Thyroid gland (tissue), 4 donors: ENCODE measurements at places on chromosomes 3 and 15. TPM values are rescaled to one million over a fixed set of nuclear protein-coding genes. Genes with fewer than 3 reads are reported as not detected.

Gene KAT2B
- 59.4 TPM for total RNA-seq

Gene LRRC49
- 16.1 TPM for total RNA-seq

Gene NMNAT3
- 12.6 TPM for total RNA-seq

DNA sequence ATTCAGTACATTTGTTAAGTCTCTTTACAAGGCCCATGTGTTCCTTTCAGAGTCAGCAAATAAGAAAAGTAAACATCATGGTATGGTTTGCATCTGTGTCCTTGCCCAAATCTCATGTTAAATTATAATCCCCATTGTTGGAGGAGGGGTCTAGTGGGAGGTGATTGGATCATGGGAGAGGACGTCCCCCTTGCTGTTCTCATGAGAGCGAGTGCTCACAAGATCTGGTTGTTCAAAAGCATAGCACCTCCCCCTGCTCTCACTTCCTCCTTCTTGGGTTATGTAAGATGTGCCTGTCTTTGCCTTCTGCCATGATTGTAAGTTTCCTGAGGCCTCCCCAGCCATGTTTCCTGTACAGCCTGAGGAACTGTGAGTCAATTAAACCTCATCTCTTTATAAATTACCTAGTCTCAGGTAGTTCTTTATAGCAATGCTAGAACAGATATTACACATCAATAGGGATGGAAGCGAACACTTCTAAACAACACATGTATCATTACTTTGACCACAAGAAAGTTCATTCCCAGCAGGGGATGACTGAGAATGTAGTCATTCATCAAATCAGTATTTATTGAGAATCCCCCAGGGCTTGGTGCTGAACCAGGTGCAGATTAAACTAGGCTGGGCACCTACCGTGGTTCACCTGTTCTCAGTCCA, 4.1 kb downstream of the EFCAB12 start:
- no peak overlapping the region for H3K4me3 ChIP-seq
- no peaks in the 10 kb centered on the region for H3K27me3 ChIP-seq
- no peak for DNase-seq
- no peaks in the 10 kb centered on the region for H3K36me3 ChIP-seq
- H3K27ac ChIP-seq, result no peak overlapping the region

GRCh38 chr3:156728267-156728985, 54.0 kb downstream of the TIPARP start:
- no peak overlapping the region for H3K4me3 ChIP-seq
- no peaks in the 10 kb centered on the region for H3K36me3 ChIP-seq
- peak; percentile 21 for DNase-seq
- H3K27ac ChIP-seq, result no peak overlapping the region
- H3K27me3 ChIP-seq, result no peaks in the 10 kb centered on the region
- H3K4me1 ChIP-seq, result no peaks in the 10 kb centered on the region
